ENCODE measurements at places on chromosomes 4 and X.

DNA sequence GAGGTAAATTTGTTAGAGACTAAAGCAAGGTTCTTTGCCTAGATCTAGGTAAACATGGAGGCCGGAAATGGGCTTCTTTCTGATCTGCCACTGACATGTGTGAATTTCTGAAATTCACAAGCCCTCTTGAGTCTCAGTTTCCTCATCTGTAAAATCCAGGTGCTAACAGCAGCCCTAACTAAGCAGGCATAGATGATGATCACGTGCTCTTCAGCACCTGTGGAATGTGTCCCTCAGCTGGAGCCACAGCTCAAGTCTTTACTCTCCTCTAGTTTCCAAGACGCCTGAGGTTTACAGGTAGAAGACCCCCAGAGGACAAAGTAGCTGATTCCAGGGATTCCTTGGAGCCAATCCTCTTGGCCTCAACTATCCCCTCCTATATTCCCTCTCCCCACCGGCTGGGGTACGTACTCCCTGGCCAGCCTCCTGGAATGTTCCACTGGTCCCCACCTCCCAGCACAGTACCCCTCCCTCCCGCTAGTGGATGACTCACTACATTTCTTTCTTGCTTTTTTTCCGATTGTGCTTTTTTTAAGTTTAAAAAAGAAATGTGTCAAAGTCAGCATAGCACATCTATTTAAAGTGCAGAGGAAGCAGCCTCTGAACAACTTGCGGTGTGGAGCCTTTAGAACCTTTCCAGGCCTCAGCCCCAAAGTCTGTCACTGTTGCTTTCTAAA lies 98.4 kb downstream of the PHKA2 start:
- DNase-seq: no peak

GRCh38 chr4:113437129-113437528 lies 324.4 kb downstream of the CAMK2D start:
- DNase-seq: no peak

DNA sequence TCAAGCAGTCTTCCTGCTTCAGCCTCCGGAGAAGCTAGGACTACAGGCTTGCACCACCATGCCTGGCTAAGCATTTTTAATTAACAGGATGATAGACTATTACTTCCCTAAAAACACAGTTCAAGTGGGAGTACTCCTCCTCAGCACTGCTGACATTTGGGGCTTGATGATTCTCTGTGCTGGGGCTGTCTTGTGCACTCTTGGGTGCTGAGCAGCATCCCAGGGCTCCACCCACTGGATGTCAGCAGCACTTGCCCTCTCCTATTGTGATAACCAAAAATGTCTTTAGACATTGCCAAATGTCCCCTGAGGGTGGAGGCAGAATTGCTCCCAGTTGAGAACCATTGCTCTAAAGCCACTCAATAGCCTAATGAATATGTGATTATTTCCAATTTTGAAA lies 60.4 kb downstream of the CLCN4 start:
- no peak for DNase-seq

DNA sequence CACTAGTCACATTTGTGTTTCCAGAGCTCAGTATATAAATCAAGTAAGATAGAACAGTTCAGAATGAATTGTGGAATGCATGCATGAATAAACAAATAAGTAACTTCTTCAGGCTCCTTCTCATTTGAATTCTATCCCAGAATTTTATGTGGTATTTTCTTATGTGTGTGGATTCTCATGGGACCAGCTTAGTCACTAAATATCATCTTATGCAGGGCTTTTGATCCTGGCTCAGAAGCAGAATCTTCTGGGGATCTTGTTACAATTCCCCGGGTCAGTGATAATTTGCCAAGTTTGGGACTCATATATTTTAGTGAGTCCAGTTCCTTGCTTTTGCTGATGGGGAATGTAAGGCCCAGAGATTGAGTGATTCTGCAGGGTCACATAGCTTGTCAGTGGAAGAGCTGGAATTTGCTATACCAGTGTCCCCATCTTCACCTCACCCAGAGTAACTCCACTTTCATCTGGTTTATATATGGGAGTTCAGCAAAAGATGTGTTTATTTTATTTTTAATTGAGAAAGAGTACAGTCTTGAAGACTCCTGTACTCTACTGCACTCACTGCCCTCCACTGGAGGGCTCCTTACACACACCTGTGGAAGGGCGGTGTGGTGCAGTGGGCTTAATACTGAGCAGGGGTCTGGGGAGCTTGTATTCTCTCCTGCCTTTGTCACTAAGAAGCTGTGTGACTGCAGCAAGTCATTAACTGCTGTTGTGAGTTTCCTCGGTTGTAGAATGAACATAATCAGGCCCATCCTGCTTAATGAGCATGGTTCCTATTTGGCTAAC lies 198.2 kb upstream of the CXorf66 start:
- DNase-seq: no peak

GRCh38 chrX:16659321-16659720 lies 9.4 kb downstream of the S100G start:
- DNase-seq: no peak

GRCh38 chr4:138230048-138230447 lies 12.1 kb downstream of the SLC7A11 start:
- DNase-seq: no peak

DNA sequence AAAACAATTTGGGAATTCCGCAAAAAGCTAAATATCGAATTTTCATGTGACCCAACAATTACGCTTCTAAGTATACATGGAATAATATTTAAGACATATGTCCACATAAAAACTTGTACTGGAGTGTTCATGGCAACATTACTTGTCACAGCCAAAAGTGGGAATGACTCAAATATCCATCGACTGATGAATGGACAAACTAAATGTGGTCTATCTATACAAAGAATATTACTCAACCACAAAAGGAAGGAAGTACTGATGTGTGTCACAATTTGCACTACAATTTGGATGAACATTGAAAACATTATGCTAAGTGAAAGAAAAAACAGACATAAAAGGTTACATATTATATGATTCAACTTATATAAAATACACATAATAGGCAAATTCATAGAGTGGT lies 71.9 kb downstream of the AFF2 start:
- DNase-seq: no peak

- no peak for DNase-seq
These were observed 177.2 kb downstream of the AMELX start for GRCh38 chrX:11470250-11470974.

DNA sequence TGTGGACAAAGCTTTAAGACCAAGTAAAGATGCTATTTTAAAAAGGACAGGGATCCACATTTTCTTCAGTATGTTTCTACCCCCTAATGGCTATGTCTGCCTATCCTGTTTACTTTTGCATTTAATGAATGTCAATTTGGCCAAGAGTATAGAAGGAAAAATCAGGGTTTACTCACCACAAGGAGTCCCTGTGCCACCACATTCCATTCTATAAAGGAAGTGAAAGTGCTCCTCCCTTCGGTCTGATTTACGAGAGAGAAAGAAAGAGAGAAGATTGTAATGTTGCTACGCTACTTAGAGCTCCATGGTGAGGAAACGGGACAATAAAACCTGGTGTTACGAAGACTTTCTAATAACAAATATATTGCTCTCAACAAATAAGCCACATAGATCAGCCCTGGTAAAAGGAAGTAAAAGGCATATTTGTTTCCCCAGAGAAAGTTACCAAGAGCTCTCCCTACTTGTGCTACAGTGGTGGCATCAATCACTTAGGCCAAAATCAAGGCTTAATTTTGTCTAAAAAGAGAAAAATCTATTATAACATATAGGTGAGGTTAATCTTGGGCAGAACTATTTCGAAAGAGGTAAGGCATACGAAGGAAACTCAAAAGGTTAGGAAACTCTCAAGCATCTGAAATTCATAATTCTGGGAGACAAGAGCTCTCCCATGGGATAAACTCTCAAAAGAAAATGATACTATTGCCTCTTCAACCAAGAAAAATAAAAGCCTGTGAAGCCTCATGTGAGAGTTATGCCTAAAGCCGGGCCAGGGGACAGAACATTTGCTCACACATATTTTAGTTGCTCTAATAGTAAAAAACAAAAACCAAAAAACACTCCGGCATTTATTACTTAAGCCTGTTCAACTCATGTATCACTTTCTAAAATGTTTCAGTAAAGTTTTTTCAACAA lies 29.5 kb downstream of the TAPT1 start:
- DNase-seq: no peak

DNA sequence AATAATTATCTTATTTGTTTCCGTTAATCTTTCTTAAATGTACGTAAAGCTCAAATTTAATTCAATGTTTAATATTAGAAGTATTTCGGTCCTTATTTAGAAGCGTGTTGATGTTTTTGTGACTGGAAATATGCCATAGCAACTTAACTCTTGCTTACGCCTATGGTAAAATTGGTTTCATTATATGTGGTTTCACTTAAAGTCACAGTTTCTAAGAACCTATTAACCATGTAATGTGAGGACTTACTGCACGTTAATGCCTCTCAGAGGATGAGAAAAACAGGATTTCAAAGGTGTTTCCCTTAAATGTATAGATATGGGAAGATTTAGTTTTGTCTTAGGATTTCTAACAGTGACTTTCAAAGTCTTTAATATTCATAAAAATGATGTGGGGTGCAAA lies 206.4 kb upstream of the IL15 start:
- DNase-seq: no peak

GRCh38 chr4:129668092-129668491 lies 572.1 kb downstream of the C4orf33 start:
- no peak for DNase-seq

DNA sequence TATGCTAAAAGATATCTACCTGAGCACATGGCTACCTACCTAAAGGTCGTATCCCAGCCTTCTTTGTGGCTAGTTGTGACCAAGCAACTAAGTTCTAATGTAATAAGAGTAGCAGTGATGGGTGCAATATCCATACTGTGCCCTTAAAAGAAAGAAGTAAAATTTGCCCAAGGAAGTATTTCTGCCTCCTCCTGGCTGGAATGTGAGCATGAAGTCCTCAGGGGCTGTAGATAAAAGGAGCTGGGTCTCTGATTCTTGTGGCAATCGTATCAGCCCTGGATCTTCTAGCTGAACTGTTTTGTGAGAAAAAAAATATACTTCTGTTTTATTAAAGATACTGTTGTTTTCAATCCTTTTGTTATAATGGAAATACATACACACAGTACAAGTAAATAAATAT lies 217.4 kb downstream of the GPAT3 start:
- no peak for DNase-seq

DNA sequence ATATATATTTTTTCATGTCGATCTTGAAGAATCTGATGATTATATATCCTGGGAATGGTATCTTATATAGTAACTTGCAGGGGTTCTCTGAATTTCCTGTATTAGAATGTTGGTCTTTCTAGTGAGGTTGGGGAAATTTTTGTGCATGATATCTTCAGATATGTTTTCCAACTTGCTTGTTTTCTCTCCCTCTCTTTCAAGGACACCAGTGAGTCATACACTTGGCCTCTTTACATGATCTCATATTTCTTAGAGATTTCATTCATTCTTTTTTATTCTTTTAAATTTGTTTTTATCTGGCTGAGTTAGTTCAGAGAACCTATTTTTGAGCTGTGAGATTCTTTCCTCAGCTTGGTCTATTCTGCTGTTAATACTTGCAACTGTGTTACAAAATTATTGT lies 27.2 kb upstream of the C4orf17 start:
- DNase-seq: no peak

- DNase-seq: no peak
These were observed 1.4 kb downstream of the FGF13 start for GRCh38 chrX:138709886-138710791.

GRCh38 chrX:68059469-68059868 lies 373.8 kb downstream of the OPHN1 start:
- DNase-seq: no peak

DNA sequence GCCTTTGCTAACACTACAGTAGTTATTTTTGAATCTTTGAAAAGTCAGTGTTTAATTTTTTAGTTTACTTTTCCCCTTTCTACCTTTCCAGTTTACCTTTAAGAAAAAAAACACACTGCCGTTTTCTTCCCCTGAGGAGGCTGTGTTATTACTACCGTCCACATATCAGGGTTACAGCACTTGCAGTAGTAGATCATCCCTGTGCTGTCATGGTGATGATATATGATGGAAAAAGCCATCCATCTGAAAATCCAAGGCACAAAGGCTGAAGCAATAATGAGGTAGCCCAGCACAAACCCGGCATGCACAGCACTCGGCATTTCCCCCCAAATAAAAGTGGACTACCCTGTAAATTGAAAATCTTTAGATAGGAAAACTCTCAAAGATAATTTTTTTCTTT lies 258.7 kb downstream of the CXXC4 start:
- no peak for DNase-seq

GRCh38 chr4:171024720-171025303 lies 788.4 kb upstream of the GALNTL6 start:
- DNase-seq: no peak

GRCh38 chr4:20698820-20699219 lies 1.4 kb upstream of the PACRGL start:
- DNase-seq: no peak

- no peak for DNase-seq
These were observed 460.1 kb downstream of the NAF1 start for GRCh38 chr4:162706632-162707031.

DNA sequence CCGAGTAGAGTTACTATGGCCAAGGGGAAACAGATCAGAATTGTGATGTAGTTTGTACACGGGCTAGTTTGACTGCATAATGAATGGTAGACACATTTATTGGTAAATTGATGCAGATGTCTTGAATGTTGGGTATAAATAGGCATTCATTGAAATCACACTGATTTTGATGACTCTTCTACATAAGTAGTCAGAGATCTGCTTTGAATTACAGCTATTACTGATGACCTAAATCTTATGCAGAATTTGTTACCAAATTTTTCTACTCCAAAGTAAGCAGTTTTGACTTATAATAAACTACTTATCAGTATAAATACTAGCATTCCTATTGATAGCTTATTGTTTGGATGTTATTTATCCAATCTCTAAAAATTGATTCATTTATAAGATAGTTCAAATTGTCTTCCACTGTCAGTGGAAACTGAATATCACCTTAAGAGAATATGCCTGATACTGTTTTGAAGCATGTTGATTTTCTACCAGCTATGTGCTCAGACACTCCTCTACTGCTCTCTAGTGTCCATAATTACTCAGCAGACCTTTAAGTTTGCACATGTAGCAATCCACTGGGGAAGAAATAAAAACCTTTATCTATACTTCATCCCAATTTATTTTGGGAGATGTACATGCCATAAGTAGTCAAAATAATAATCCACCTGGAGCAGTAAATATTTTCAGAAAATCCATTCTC lies 120.3 kb downstream of the RASL11B start:
- no peak for DNase-seq

GRCh38 chr4:38939165-38939564 lies 71.6 kb downstream of the FAM114A1 start:
- DNase-seq: no peak

- DNase-seq: peak; percentile 79
These were observed 1.5 kb downstream of the SASH3 start for GRCh38 chrX:129781134-129781672.

GRCh38 chr4:95071851-95072250 lies 314.1 kb downstream of the BMPR1B start:
- DNase-seq: no peak

DNA sequence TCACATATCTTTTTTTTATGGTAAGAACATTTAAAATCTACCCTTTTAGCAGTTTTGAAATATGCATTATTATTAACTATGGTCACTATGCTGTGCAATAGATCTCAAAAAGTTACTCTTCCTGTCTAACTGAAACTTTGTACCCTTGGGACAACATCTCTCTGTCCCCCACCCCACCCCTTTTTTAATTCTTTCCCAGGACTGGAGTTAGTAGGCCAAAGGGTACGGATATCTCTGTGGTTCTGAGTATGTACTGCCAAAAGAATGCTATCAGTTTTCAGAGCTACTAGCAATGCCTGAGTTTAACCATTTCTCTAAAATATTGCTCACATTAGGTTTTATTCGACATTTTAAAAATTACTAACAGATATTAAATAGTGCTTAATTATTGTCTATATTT lies 4.7 kb upstream of the FAM241A start:
- DNase-seq: no peak

GRCh38 chr4:168484626-168485025 lies 4.3 kb upstream of the DDX60L start:
- DNase-seq: no peak

Data from effector memory CD8-positive, alpha-beta T cell (primary cell).